ENCODE measurements at places on chromosomes 11 and 22. TPM values are rescaled to one million over a fixed set of nuclear protein-coding genes. Genes with fewer than 3 reads are reported as not detected.

GANAB gene
- 189 TPM for total RNA-seq

MS4A6A gene
- 0.22 TPM for total RNA-seq

DNA sequence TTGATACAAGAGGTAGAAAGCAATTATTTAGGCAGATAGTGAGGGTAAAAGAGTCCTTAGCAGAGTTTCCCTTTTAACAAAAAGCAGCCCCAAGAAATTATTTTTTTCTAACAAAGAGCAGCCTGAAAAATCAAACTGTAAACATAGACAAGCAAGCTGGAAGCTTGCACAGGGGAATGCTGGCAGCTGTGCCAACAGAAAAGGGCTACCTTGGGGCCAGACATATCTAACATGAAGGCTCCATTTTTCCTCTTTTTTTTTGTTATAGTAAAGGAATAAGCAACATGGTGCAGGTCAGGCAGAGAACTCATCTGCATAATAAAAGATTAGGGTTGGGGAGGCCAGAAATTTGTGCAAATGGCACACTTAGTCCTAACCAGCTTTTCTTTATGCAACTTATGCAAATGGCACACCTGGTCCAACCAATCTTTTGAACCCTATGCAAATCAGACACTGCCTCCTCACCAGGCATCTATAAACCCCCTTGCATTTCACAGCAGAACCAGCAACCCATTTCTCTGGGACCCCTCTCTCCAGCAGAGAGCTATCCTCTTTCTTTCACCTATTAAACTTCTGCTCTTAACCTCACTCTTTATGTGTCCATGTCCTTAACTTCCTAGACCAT lies 41.8 kb downstream of the PDGFD start:
- DNase-seq = no peak

GRCh38 chr11:134976551-134976950 lies 564.5 kb upstream of the B3GAT1 start:
- no peak for DNase-seq

DNA sequence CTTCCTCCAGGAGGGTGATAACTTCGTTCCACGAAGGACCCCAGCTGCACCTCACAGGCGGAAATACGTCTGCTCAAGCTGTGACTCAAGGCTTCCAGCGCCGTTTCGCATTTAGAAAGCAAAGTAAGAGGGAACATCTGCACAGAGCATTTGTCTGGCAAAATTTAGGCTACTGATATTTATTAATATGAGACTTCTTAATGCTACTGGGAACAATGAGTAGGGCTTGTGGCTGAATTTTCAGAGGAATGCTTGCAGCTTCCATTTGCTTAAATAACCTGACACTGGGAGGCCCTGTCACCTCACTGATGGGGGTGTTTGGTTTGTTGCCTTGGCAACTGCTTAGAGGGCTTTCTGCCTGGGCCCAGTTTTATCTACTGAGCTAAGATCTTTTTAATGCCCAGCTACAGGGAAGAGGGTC lies 14.7 kb upstream of the ST14 start:
- DNase-seq = no peak

DNA sequence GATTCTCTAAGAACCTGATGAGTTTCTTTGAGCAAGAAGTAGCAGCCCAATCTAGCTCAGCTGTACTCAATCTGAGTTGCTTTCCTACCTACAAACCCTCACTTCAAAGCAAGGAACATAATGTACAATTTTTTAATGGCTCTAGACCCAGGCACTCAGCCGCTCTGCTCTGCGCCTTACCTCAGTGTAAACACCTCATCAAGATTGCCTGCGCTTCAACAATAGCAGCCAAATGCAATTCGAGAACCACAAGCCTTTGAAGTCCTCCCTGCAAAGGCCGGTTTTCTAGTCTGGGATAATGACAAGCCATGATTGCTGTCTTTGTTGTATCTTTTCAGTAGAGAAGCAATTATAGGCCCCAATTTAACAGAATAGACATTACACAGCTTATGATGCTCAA lies 38.0 kb downstream of the JHY start:
- no peak for DNase-seq

- DNase-seq = peak; percentile 59
Observed at GRCh38 chr22:31490496-31490925, 869 bp upstream of the EIF4ENIF1 start.

DNA sequence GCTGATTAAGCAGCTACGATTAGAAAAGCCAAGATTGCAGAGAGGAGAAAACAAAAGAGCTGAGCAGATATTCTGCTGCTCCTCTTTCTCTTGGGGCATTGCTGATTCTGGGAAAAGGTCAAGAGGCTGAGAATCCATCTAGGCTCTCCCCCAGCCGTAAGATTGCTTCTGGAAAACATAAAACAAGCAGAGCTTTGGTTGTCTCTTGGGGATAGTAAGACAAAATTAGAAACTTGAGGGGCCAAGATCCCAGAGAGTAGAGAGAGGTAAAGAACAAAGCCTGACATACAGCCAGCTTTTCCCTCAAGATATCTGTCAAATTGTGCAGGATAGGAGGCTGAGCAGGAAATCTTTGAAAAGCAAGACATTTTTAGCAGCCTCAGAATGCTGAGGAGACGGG lies 158.2 kb downstream of the TTC28 start:
- no peak for DNase-seq

DNA sequence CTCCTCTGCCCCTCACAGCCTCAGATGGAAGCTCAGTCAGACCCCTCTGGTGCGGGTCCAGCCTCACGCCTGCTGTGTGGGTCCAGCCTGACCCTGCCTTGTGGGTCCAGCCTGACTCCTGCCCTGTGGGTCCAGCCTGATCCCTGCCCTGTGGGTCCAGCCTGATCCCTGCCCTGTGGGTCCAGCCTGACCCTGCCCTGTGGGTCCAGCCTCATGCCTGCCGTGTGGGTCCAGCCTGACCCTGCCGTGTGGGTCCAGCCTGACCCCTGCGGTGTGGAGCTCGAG lies 445.3 kb downstream of the BRD1 start:
- no peak for DNase-seq

- no peak for DNase-seq
Observed at GRCh38 chr11:1746511-1746931, 3.9 kb downstream of the IFITM10 start.
